Spinal cord (tissue), 10 donors: ENCODE measurements at places on chromosomes 6 and 20. TPM values are rescaled to one million over a fixed set of nuclear protein-coding genes. Genes with fewer than 3 reads are reported as not detected.

AHI1 gene
- 57.7 TPM for total RNA-seq

HLA-DPA1 gene
- total RNA-seq, result 23.1 TPM

DNA sequence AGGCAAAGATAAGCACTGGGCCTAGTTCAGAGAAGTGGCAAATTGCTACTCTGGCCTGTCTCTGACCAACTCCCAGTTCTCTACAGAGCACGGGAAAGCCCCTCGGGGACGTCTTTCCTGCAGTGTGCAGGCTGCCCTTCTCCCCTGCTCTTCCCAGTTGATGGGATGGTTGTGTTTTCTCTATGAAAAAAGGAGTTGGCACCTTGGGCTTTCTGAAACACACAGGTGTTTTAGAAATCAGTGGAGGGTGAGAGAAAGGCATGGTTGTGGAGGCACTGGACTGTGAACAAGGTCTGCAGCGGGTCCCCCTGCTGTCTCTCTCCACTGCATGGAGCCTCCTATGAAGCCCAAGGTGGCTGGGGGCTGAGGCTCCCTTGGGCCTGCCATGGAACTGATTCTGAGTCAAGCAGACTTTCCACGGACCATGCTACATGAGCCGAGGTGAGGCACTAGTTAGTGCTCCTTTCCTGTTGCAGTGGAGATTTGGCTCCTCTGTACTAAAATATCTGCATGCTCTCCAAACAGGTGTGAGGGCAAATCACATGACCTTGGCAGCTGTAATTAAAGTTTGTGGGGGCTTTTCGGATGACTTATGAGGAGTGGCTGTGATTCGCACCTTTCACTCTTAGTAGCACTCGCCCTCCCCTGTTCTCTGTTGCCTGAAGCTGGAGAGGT lies 16.3 kb downstream of the GTSF1L start:
- DNase-seq, result no peak

GRCh38 chr6:125866433-125866832 lies 75.7 kb downstream of the NCOA7 start:
- no peak for DNase-seq

DNA sequence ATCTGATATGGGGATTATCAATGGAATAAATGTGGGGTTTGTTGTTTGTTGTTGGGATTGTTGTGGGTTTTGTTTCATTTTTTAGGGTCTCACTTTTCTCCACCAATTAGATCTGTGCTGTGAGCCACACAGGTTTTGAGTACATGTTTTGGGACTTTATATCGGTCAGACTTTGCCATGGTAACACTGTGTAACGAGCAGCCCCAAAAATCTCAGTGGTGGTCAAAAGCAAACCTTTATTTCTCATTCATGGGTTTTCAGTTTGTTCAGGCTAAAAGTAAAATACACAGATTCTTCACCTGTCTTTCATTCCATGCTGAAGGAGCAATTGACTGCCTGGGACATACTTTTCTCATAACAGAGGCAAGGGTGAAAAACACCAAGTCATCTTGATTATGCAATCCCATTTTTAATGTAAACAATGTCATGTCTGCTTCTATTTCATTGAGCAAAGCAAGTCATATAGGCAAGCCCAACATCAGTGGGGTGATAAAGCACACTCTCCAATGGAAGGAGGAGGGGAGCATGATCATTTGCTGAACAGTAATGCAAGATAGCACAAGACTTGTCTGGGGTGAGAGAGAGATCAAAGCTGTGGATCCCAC lies 101.1 kb upstream of the PLCB4 start:
- no peak for DNase-seq

DNA sequence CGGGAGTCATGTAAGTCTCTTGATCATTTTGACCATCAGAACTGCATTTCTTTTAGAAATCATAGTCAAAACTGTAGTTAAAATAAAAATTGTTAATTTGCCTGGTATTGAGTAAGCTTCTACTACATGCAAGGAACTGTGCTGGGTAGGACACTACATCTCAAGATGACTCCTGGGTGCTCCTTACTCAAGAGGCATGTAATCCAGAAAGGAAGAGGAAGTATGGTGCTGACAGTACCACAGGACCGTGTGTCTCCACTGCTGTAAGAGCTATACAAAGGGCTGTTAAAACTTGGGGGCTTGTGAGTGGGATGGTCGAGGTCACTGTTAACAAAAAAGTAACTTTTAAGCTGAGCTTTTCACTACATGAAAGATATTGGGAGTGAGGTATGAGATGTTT lies 508.3 kb upstream of the SOX4 start:
- no peak for DNase-seq

DNA sequence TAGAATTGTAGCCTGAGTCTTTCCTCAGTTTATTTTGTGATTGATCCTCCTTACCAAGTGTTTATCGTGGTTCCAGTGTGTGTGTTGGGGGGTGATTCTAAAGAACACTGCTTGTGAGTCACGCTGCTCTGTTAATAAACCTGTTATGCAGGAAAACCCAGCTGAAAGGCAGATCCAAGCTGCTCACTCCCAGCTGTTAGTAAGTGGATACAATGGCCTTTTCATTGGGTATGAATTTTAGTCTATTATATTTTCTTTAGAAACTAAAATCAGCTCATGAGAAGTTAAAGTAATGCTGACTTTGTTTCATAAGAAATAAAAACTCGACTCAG lies 12.2 kb upstream of the DSTN start:
- DNase-seq, result no peak

HCRTR2 gene
- 11.6 TPM for total RNA-seq

- DNase-seq, result no peak
These were observed at the start of gene CCDC170 for GRCh38 chr6:151493804-151494234. TSS of gene CCDC170 (plus strand) at chr6:151494017. CDS start at chr6:151494129, 112 bp downstream.

- DNase-seq, result no peak
These were observed 73.0 kb downstream of the PLCB4 start for GRCh38 chr20:9141921-9142320.

GRCh38 chr6:155117785-155118184 lies 122.7 kb downstream of the TIAM2 start:
- DNase-seq, result no peak

TFAP2A gene
- 2.1 TPM for total RNA-seq

- no peak for DNase-seq
These were observed 7.5 kb downstream of the ATG5 start for GRCh38 chr6:106318061-106318460.

ROMO1 gene
- total RNA-seq, result 209 TPM

GRCh38 chr20:4160761-4161305 lies 145.5 kb upstream of the RNF24 start:
- no peak for DNase-seq

MEI4 gene
- total RNA-seq, result 1.6 TPM

BLTP3A gene
- 12.1 TPM for total RNA-seq

GRCh38 chr6:33428966-33429749 lies 9.3 kb downstream of the SYNGAP1 start:
- DNase-seq, result no peak

RSPO4 gene
- total RNA-seq, result 0.89 TPM

- no peak for DNase-seq
These were observed 107.4 kb downstream of the COL19A1 start for GRCh38 chr6:69973763-69974162.

KCNK5 gene
- total RNA-seq, result 7.5 TPM

- DNase-seq, result no peak
These were observed 50.8 kb upstream of the FAM83D start for GRCh38 chr20:38875175-38875993.

DNA sequence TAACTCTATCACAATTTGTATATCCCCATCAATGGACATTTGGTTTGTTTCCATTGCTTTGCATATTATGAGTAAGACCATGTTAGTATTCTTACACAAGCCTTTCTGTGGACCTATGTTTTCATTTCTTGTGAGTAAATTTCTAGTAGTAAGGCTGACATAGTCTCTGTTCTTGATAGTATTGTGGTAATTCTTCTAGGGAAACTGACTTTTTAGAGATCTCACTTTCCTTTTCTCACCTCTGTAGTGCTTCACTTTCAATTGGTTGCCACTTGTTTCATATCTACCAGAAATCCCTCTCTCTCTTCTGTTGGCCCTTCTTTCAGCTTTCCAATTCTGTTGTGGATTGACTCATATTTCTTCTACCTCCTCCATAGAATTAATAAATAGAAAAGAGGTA lies 8.5 kb downstream of the ISM1 start:
- no peak for DNase-seq

MTRF1L gene
- 21.4 TPM for total RNA-seq

GRCh38 chr6:40369891-40370290 lies 217.3 kb downstream of the LRFN2 start:
- DNase-seq, result no peak

DNA sequence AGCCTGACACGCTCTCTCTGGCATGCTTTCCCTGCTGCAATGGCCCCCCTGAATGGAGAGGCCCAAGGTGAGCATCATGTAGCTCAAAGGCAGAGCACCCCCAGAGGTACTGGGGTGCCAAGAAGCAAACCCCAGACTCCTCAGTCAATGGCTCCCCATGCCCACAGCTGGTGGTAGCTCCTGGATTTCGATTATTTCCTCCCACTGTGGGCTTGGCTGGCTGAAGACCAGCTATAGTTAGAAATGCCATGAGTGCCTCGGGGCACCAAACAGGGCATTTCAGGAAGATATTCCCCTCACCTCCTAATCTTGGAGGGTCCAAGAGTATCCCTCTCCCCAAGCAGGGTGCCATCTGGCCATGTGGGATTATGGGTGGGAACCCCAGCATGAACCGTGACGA lies 16.8 kb downstream of the MAP1LC3A start:
- DNase-seq, result no peak

DNA sequence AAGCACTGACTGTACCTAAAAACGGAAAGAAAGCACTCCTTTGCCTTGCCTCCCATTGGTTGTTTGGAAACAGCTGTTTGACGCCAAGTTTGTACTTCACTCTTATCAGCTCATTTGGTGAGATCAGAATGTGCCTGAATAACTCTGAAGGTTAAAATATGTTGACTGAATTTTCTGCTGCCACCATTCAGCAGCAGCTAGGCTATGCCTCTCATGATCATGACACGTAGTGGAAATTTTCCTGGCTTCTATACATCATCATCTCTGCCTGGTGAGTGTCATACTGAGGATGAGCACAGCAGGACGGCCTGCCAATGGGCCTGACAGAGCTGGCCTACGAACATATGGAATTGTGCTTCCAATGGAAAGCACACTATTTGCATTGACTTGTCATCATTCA lies 704.9 kb upstream of the CITED2 start:
- DNase-seq, result no peak

POPDC3 gene
- total RNA-seq, result 9.0 TPM

DYNLT2 gene
- total RNA-seq, result 4.7 TPM

- DNase-seq, result no peak
These were observed 460.3 kb downstream of the EPM2A start for GRCh38 chr6:145275019-145275418.
